Stimulated activated CD4-positive, alpha-beta T cell treated with anti-CD3 and anti-CD28 coated beads, Interleukin-1b, Interleukin-23, amount 100 ng/mL, for 1 hour (primary cell): ENCODE measurements at places on chromosomes 5 and 9.

DNA sequence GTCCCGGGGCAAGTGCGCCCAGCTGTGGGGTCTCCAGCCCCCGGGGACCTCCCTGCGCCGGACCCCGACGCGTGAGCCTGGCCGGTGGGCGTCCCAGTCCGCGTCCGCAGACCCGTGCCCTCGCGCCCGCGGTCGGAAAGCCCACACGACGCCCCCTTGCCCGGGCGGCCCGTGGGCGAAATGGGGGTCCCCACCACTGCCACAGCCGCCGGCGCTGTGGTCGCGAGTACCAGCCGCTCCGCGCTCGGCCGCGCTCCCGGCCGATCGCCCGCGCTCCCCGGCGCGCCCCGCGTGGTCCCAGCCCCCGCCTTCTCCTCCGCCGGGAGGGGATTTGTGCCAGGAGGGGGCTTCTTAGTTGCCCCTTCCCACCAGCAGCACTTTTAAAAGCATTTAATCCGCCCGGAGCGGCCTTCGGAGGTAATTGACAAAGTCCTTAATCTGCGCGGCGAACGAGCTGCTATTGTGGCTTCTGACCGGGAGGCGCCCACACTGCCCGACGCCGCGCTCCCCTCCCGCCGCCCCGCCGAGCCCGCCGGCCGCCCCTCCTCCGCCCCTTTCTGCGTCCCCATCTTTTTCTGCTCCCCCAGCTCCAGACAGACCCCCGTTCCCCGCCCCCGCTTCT, 469 bp upstream of the FIBCD1 start:
- no peak for DNase-seq

GRCh38 chr5:125961150-125961549, 462.1 kb upstream of the GRAMD2B start:
- DNase-seq: no peak

DNA sequence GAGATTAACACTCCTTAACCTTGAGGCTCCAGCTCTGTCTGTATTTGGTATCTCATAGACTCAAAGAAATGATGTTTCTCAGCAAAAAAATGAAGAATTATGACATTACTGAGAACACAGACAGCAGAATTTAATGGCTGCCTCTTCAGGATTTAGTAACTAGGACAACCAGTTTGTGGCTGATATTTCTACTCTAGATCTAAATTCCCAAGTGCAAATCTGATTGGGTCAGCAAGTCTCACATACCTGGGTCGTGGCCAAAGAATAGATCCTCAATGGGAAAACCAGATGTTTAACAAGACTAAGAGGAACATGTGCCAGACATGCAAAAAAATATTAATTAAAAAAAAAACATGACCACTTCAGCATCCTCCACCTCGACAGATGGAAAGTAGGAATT, 608.9 kb downstream of the DTWD2 start:
- no peak for DNase-seq

GRCh38 chr9:133048595-133048994, 13.2 kb upstream of the CEL start:
- DNase-seq: no peak

GRCh38 chr9:135950135-135950682, 11.0 kb downstream of the UBAC1 start:
- no peak for DNase-seq

GRCh38 chr5:169945831-169946261, 34.4 kb downstream of the INSYN2B start:
- no peak for DNase-seq
